ENCODE measurements at places on chromosomes 4 and X.

- H3K4me1 ChIP-seq: peaks cover 21% of the 10 kb centered on the region
- H3K4me3 ChIP-seq: peak overlapping the region; percentile 64
- no peak for DNase-seq
- no peak overlapping the region for H3K27ac ChIP-seq
Observed at GRCh38 chr4:54093324-54094240, 6.4 kb upstream of the GSX2 start.

DNA sequence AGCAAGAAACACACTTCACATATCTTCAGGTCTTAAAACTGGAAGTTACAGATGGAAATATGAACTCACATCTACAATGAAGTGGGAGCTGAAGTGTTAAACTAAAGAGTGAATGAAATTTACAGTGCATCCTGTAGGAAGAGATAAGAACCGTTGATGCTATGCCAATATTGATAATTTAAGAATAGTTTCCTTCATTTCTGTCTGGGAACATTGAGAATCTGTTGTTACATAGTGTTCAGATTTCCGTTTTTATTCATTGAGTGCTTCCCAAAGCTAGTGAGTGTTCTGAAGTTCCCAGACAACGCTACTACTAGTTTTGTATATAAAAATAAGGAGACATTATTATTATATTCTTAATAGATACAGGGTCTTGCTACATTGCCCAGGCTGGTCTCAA, 52.3 kb downstream of the UBE2K start:
- no peaks in the 10 kb centered on the region for H3K27me3 ChIP-seq
- peaks cover 7% of the 10 kb centered on the region for H3K36me3 ChIP-seq
- H3K4me3 ChIP-seq: no peak overlapping the region
- peaks cover 22% of the 10 kb centered on the region for H3K4me1 ChIP-seq
- H3K27ac ChIP-seq: no peak overlapping the region

DNA sequence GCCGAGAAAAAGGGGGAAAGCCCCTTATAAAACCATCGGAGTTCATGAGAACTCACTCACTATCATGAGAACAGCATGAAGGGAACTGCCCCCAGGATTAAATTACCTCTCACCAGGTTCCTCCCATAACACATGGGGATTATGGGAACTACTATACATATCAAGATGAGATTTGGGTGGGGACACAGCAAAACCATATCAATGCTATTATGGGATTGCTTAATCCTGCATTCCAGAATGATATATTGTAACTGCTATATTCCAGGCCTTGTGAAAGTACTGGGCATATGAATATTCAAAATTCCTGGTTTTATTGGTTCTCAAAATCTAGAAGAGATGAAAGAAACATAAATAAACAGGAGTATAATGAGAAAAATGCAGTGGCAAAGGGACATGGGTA, 29.3 kb downstream of the NPY1R start:
- no peak for DNase-seq
- H3K4me1 ChIP-seq: no peaks in the 10 kb centered on the region
- H3K36me3 ChIP-seq: no peaks in the 10 kb centered on the region
- H3K27me3 ChIP-seq: peaks cover 4% of the 10 kb centered on the region

GRCh38 chr4:178306565-178306964, 864.3 kb upstream of the AGA start:
- no peaks in the 10 kb centered on the region for H3K27me3 ChIP-seq
- H3K4me3 ChIP-seq: no peak overlapping the region
- no peaks in the 10 kb centered on the region for H3K4me1 ChIP-seq
- H3K36me3 ChIP-seq: no peaks in the 10 kb centered on the region

GRCh38 chrX:57227691-57228090, 58.8 kb upstream of the FAAH2 start:
- no peak overlapping the region for H3K4me3 ChIP-seq
- no peaks in the 10 kb centered on the region for H3K27me3 ChIP-seq
- H3K4me1 ChIP-seq: no peaks in the 10 kb centered on the region
- no peak for DNase-seq
- H3K36me3 ChIP-seq: no peaks in the 10 kb centered on the region
- H3K27ac ChIP-seq: no peak overlapping the region

DNA sequence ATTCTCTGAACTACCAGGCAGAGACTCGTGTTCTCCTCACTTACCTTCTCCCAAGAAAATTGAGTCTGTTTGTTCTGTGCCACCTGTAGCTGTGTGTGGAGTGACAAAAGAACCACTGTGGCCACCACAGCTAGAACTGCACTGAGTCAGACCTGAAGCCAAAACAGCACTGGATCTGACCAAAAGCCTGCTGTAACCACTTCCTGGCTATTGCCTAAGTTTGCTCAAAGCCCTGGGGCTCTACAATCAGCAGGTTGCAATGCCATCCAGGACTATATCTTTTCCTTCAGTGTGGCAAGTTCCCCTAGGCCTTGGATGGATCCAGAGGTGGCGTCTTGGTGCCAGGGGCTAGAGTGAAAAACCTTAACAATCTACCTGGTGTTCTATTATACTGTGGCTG, 449.1 kb downstream of the FAM133A start:
- H3K4me3 ChIP-seq: no peak overlapping the region
- no peak for DNase-seq
- H3K27ac ChIP-seq: no peak overlapping the region
- H3K36me3 ChIP-seq: no peaks in the 10 kb centered on the region
- H3K4me1 ChIP-seq: no peaks in the 10 kb centered on the region

GRCh38 chr4:4984186-4984585, 35.1 kb downstream of the CYTL1 start:
- H3K27me3 ChIP-seq: peaks cover 38% of the 10 kb centered on the region
- no peak overlapping the region for H3K27ac ChIP-seq

GRCh38 chrX:29940750-29941149, 274.6 kb upstream of the MAGEB2 start:
- H3K4me1 ChIP-seq: no peaks in the 10 kb centered on the region
- no peaks in the 10 kb centered on the region for H3K27me3 ChIP-seq
- DNase-seq: no peak
- H3K4me3 ChIP-seq: no peak overlapping the region
- no peak overlapping the region for H3K27ac ChIP-seq

GRCh38 chrX:132227383-132228112, 8.3 kb upstream of the RAP2C start:
- H3K4me1 ChIP-seq: peaks cover 12% of the 10 kb centered on the region
- H3K4me3 ChIP-seq: no peak overlapping the region
- H3K27ac ChIP-seq: peak overlapping the region; percentile 16
- DNase-seq: no peak

DNA sequence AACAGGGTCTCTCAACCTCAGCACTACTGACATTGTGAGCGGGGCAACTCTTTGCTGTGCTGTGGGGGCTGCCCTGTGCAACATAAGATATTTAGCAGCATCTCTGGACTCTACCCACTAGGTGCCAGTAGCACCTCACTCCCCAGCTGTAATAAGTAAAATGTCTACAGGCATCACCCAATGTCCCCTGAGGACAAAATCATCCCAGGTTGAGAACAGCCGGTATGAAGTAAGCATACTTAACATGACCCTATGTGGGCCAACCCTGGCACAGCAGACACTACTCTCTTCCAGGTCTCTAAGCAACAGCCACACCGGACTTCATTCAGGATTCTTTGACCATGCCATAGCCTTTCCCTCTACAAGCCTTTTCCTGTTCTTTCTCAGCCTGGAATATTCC, 10.5 kb upstream of the MGST2 start:
- no peak overlapping the region for H3K4me3 ChIP-seq
- peaks cover 38% of the 10 kb centered on the region for H3K27me3 ChIP-seq
- no peaks in the 10 kb centered on the region for H3K36me3 ChIP-seq
- no peak for DNase-seq

GRCh38 chr4:6049985-6050384, 31.8 kb upstream of the C4orf50 start:
- no peak for DNase-seq
- peaks cover 4% of the 10 kb centered on the region for H3K4me1 ChIP-seq
- no peak overlapping the region for H3K27ac ChIP-seq
- no peak overlapping the region for H3K4me3 ChIP-seq

DNA sequence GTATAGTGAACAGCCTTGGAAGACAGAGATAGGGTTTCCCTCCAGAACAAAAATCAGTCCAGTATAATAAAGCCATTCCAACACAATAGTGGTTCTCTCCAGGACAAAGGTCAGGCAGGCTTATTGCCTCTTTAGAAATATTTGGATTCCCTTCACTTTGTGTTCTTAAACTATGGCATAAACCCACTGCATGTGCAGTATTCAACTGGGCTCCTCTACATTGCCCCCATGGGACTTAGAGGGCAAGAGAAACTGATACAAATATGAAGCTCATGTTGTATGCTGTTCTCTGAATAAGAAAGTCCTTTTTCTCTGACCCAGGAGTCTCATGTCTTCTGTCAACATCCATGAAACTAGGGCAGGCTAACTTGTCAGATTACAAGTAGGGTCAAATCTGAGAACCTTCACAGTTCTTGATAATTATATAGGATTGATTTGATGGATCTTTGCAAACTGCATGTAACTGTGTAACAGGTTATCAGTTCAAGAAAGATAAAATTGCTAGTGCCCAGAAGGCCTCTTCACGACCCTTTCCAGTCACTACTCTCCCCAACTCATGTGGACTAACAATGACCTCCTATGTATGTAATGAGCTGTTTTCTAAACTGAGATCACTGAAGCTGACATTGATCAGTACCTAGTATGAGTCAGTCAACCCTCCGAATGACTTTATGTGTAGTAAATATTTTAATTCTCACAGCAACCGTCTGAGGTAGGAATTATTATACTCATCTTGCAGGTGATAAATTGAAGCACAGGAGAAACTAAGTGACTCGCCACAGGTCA, 31.9 kb upstream of the FAM9C start:
- no peaks in the 10 kb centered on the region for H3K27me3 ChIP-seq
- DNase-seq: no peak
- peak overlapping the region; percentile 47 for H3K4me3 ChIP-seq

GRCh38 chr4:76275486-76276124, 24.1 kb downstream of the FAM47E start:
- H3K4me3 ChIP-seq: no peak overlapping the region
- peaks cover 2% of the 10 kb centered on the region for H3K36me3 ChIP-seq
- no peak for DNase-seq
- H3K27ac ChIP-seq: no peak overlapping the region
- peaks cover 45% of the 10 kb centered on the region for H3K27me3 ChIP-seq

DNA sequence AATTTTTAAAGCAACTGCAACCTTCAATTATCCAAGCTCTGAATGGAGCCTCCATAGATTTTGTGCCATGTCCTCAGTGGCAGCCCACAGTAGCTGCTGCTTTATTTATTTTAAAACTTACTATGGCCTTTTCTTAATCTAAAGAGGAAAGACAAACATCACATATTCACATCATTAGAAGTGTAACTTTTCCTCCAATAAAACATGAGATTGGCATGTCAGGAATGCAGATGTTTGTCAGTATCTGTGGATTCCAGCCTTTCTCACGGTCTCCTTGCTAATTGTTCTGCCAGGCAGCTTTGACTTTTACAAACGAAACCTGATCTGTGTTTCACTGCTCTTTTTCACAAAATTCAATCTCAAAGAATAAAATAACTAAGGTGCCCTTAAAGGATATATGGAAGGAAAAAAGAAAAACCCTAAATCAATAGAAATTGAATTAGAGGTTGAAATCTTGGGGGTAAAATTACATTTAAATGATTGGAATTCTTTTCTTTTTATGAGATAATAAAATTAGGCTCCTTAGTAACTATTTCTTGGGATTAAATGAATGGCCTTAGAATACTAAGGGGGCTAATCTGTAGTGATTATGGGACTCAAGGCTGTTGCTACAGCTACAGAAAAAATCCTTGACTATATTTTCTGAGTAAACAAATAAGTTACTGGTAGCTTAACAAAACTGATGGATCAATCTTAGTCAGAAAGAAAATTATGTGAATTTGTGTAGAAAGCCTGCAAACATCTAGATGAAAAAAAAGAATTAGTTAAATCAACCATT, 151.3 kb downstream of the RTL9 start:
- H3K36me3 ChIP-seq: no peaks in the 10 kb centered on the region
- no peak overlapping the region for H3K27ac ChIP-seq

GRCh38 chr4:148704291-148704690, 262.1 kb upstream of the NR3C2 start:
- H3K27me3 ChIP-seq: peaks cover 8% of the 10 kb centered on the region
- no peak overlapping the region for H3K4me3 ChIP-seq
- no peaks in the 10 kb centered on the region for H3K4me1 ChIP-seq
- no peak for DNase-seq
- H3K27ac ChIP-seq: no peak overlapping the region
- H3K36me3 ChIP-seq: no peaks in the 10 kb centered on the region

GRCh38 chrX:54271664-54272063, 86.2 kb downstream of the WNK3 start:
- no peaks in the 10 kb centered on the region for H3K4me1 ChIP-seq
- no peak for DNase-seq
- no peak overlapping the region for H3K27ac ChIP-seq
- H3K4me3 ChIP-seq: no peak overlapping the region

GRCh38 chrX:143437439-143437838, 79.8 kb downstream of the SPANXN3 start:
- H3K4me3 ChIP-seq: no peak overlapping the region
- no peaks in the 10 kb centered on the region for H3K36me3 ChIP-seq
- no peak overlapping the region for H3K27ac ChIP-seq
- DNase-seq: no peak

DNA sequence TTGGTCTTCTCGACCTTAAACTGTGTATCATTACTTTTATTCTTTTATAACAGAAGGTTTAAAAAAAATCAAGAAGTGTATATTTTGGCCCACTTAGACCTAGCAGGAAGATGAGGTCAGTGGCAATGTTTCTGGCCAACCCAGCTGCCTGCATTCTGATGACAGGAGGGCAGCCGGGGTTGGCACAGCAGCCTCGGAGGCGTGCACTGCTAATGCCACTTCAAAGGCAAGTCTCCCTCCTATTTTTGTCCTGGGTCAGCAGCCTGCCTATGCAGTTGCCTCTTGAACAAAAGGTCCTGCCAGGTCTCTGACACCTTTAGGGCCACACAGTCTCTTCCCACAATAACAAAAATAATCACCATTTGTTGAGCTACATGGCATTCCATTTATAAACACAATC, 89.4 kb upstream of the MYOZ2 start:
- peaks cover 27% of the 10 kb centered on the region for H3K27me3 ChIP-seq
- peaks cover 2% of the 10 kb centered on the region for H3K36me3 ChIP-seq
- no peak overlapping the region for H3K27ac ChIP-seq
- no peak overlapping the region for H3K4me3 ChIP-seq
